ENCODE measurements at places on chromosomes 11 and 22. TPM values are rescaled to one million over a fixed set of nuclear protein-coding genes. Genes with fewer than 3 reads are reported as not detected.

The NRIP3 gene
- total RNA-seq: 3.2 TPM

The MISFA gene
- 1.8 TPM for total RNA-seq

The ARSA gene
- total RNA-seq: 26.2 TPM

The JHY gene
- 2.8 TPM for total RNA-seq

The PHOX2A gene
- total RNA-seq: not detected

The OR52K1 gene
- total RNA-seq: 0.04 TPM

The TESMIN gene
- 1.5 TPM for total RNA-seq

The MS4A2 gene
- not detected for total RNA-seq

The POTEH gene
- total RNA-seq: not detected

DNA sequence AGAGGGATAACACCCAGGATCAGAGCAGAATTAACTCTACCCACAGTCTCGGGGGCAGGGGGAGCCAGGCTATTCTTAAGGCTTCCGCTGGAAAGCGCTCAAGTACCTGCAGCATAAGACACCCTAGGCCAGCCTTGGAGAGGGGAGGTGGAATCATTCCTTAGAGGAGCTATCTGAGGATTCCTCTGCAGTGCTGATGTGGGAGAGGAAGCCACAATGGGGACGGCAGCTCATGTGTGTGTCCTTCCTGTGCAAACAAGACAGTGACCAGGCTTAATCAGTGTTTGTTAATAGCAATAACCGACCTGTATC, 382.2 kb upstream of the CADM1 start:
- no peak for DNase-seq

DNA sequence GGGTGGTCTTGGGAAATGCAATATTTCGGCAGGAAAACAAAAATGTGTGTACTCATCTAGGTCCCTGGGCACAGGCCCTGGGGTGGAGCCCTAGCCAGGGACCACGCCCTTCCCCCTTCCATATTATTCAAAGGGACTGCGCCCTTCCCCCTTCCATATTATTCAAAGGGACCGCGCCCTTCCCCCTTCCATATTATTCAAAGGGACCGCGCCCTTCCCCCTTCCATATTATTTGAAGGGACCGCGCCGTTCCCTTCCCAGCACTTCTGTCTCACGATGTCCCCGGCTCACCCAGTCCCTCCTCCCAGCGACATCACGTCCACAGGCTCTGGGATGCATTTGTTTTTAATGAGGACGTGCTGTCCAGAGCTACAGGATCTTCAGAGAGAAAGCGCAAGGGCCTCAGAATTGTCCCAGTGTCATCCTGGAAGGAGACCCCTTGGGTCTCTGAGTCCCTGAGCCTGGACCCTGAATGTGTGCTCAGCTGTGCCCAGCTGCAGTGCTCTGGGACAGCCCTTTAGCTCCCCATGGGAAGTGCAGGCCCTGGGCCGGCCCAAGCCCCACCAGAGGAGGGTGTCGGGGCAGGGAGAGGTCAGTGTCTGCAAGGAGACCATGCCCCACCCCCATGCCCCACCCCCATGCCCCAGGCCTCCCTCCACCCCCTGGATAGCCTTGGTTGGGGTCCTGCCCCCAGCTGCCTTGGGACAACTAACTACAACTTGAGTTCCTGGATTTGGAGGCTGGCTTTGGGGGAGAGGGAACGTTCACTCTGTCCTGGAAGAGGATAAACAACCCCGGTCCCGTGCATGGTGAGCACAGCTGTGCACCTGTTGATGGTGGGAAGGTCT, 810.0 kb downstream of the BRD1 start:
- no peak for DNase-seq

- DNase-seq: no peak
These were observed 16.0 kb upstream of the SMIM35 start for GRCh38 chr11:118102721-118103261.

DNA sequence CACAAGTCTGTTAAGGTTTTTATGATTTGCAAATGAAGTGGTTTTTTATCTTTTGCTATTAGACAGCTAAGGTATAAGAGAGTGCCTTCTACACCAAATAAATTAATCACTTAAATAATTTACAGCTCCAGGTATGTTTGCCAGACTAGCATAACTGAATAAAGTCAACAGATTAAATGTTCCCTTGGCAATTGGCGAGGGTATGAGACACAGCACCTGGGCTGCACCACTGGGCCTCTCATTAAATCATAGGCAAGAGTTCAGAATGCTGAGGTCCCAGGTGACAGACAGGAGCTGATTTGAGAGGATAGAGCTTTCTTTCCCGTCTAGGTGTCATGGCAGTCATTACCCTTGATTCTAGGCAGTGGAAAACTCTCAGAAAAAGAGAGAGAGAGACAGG, 62.6 kb upstream of the WT1 start:
- DNase-seq: no peak

DNA sequence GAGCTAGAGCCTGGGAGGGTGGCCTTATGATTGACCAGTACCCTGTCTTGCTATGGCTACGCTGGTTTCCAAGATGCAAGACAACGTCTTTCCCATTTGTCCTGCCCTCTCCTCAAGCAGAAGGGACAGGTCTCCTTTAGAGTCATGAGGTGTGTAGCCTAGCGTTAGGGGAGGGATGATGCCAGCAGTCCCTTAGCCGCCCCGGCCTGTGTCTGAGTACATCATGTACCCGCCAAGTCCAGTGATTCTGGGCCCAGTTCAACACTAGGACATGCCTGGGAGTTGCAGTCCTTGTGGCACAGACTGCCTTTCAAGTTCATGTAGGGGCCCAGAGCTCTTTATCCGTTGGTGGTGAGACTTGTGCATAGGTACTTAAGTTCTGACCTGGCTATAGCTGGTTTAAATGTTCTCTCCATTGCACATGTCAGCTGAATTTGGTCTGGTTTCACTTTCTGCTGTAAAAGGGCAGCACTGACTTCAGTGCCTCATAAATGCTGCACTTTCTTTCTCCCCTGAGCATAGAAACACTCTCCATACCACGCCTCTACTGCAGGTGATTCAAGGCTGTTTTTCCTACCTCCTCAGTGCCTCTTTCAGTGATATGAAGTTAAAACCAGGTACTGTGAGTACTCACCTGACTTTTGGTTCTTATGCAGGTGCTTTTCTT, 151.1 kb downstream of the METTL15 start:
- DNase-seq: no peak

GRCh38 chr11:75468534-75469340, 35.7 kb upstream of the KLHL35 start:
- no peak for DNase-seq

DNA sequence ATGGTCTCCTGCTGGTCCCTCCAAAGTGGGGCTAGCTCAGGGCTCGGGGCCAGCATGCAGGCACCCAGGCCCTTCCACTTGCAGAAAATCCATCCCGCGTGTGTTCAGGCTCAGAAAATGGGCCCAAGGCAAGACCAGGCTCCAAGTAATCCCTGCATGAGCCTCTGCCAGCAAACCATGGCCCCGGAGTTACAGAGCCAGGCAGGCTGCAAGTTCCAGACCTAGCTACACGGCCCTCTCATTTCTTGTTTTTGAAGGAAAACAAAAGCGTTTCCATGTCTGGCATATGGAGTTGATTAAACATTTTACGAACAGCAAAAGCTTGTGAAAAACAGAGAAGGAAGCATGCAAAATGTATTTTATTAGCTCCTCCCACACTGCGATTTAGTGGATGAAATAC, 29.7 kb downstream of the KIAA0930 start:
- no peak for DNase-seq

GRCh38 chr22:21996175-21996720, 13.7 kb upstream of the TOP3B start:
- DNase-seq: no peak

DNA sequence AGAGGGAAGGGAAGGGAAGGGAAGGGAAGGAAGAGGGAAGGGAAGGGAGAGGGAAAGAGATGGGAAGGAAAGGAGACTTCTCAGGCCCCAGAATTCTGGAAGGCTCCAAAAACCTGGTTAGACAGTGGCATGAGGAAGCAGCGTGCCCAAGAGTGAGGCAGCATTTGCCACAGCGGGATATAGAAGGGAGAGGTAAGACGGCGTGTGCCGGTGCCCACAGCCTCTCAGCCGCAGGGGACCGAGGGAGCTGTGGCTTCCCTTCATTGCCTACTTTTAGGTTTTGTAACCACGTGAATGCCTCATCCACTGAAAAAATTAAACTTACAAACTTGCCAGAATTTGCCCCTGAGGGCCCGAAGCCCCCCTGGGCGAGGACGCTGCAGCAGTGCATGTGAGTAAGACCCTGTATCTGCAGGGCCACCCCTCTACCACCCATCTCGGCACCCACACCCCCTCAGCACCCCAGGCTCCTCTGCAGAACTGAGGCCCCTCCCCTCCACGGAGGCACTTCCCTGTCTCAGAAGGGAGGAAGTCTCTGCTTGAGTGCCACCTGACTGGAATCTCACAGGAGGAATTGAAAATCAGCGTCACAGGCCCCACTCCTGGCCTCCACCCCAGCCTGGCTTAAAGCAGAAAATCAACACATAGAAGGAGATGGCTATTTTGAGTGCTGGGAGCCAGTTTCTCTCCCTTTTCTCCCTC, 58.1 kb downstream of the LINC01488 start:
- no peak for DNase-seq

GRCh38 chr11:111778047-111778558, 11.9 kb upstream of the PPP2R1B start:
- no peak for DNase-seq

DNA sequence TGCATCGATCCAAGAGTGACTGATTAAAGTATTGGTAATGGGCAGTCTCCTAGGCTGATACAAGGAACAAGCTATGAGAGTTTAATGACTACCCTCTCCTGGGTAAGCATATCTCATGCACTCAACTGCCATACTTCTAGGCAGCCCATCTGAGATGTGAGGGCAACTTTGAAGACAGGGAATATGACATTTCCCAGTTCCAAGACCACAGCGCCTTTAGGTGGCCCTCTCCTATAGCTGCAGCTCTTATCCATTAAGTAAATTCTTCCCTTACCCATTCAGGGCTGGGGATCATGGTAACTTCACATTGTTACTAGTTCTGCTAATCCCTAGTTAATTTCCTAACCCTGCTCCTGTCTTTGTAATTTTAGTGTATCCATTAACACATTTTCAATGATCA, 157.3 kb upstream of the CTSC start:
- no peak for DNase-seq

GRCh38 chr11:11519184-11519583, 102.6 kb downstream of the GALNT18 start:
- no peak for DNase-seq

DNA sequence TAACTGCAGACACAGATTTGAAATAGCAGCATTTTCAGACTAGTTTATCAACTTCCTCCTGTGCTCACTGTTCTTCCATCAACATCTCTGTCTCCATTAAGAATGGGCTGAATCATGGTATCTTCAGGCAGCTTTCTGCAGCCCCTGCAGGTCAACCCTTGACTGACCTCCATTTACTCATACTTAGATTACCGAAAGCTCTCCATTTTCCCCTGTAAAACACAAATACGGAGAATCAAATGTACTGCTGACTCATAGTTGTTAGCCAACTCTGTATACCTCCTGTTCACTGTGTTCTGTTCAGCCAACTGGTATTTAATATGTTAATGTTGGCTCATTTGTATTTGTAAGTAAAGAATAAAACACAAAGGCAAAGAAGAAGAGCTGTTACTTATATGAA, 364.0 kb downstream of the CASP12 start:
- DNase-seq: no peak

DNA sequence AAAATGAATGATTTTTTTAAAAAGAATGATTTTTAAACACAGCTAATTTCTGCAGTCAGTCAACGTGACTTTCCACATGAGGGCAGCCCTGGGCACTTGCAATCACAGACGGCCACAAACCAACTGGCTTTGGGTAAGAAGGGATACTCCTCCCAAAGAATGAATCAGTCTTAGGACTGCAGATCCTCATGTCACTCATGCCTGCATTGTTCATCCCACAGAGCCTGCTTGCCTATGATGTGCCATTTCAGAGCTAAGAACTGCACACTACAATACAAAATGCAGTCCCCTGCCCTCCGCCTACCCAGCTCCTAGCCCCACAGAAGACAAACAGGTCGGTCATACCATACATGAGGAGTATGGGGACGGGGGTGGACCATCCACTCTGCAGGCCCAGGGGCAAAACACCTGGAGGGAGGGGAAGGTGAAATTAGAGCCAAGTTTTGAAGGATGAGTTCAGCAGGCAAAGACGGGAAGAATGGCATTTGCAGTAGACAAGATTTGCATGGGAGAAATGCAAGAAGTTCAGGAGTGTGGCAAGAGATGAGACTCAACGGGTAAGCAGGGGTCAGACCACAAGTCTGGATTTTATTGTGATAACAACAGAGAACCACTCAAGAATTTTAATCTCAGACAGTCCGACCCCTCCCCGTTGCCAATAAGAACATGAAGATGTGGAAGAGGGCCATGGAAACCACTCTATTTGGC, 24.7 kb downstream of the PACSIN2 start:
- DNase-seq: peak; percentile 72

GRCh38 chr22:39381009-39381755, 18.4 kb upstream of the TAB1 start:
- DNase-seq: no peak

- no peak for DNase-seq
These were observed 31.8 kb downstream of the USP35 start for GRCh38 chr11:78220218-78221157.

- DNase-seq: no peak
These were observed 17.6 kb upstream of the CADM1 start for GRCh38 chr11:115521825-115522224.

- DNase-seq: no peak
These were observed 3.2 kb downstream of the ATM start for GRCh38 chr11:108226036-108226435.

DNA sequence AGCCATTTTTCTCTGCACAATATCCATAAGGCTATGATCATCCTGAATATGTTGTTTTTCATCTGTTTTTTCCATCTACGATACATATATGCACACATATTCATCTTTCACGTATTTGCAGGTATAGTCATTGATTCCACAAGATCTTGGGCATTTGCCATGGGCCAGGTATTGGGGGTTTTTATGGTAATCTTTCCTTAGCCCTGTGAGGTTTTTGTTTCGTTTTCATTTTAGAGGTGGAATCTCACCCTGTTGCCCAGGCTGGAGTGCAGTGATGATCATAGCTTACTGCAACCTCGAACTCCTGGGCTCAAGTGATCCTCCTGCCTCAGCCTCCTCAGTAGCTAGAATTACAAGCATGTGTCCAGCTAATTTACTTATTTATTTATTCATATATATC, 20.0 kb downstream of the CD6 start:
- DNase-seq: no peak

DNA sequence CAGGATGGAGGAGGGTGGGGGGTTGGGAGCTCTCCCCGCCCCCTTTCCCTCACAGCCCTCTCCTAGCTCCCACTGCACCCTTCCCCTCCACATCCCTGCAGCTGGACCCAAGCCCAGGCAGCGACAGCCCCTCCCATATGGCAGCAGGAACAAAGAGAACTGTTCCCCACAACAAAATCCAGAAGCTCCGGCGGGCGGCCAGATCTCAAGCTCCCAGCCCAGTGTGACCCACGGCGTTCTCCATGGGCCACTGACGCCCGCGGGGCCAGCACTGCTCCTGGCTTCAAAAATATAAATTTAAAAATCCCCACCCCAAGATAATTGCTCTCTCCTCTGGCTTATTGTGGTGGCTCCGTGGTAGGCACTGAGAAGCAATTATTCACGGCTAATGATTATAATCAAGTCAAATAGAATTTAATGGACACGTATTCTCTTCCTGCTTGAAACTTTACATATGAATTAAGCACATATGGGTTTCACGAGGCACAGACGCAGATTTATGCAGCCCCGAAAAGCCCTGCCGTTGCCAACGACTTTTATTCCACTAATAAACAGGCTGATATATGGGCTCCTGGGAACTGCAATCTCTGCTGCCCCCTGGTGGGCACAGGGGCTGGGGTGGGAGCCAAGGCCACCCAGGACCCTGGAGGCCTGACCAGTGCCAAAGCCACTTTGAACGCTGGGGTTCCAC, 17.5 kb downstream of the MACROD1 start:
- peak; percentile 89 for DNase-seq
